ENCODE measurements at places on chromosomes 7 and 10.

DNA sequence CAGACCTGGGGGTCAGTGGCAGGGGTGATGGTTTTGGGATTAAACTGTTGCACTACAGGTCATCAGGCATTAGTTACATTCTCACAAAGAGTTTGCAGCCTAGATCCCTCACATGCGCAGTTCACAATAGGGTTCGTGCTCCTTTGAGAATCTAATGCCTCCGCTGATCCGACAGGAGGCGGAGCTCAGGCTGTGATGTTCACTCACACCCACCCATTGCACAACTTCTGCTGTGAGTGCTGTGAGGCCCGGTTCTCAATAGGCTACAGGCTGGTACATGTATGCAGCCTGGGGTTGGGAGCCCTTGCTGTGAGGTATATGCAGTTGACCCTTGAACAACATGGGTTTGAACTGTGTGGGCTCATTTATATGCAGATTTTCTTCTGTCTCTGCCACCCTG is 416.4 kb downstream of the GFRA1 start:
- no peak for DNase-seq

GRCh38 chr10:20668985-20669384 is 228.1 kb downstream of the NEBL start:
- no peak for DNase-seq

GRCh38 chr10:84329196-84329611 is 815 bp downstream of the CCSER2 start:
- DNase-seq, result peak; percentile 34

- no peak for DNase-seq
Measured at GRCh38 chr10:1515121-1515779, 222.1 kb downstream of the ADARB2 start.

DNA sequence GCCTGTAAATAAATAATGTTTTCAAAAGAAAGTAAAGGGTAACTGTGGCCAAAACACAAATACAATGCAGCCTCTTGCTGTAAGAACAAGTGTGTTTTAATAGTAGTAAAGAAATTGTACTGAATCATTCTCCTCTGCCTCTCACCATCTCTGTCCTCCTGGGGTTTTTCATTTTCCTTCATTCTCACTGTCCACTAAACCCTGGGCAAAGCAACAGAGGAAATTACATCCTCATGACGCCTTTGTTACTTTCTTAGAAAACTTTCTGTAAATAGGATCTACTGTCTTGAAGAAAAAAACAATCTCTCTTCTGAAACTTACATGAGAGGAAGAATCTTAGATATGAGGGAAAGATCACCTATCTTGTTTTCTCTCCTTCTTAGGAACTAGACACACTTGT is 54.6 kb downstream of the ASB4 start:
- no peak for DNase-seq

DNA sequence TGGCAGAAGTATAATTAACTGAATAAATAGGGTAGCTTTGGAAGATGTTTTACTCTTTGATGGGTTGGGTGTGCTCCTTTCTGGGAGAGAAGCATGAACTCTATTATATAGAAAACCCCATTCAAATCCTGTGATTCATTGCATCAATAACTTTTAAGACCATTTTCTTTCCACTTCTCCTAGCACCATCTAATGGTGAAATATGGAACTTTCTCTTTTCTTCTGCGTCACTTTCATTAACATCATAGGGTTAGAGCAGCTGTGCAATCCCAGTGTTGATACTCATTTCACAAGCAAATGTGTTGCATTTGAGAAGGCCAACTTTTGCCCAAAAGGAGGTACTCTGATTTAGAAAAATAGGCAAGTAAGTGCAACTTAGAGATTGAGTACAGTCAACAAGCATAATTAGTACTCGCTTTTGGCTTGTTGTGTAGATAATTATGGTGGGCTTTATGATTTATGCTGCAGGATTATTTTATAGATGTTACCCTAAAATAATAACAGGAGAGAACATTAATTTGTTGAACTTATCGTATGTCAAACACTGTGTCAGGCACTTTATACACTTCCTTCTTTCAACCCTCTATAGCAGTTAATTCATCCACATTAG is 92.9 kb downstream of the CPED1 start:
- DNase-seq, result no peak

- no peak for DNase-seq
Measured at GRCh38 chr7:118492466-118492865, 268.0 kb downstream of the ANKRD7 start.

DNA sequence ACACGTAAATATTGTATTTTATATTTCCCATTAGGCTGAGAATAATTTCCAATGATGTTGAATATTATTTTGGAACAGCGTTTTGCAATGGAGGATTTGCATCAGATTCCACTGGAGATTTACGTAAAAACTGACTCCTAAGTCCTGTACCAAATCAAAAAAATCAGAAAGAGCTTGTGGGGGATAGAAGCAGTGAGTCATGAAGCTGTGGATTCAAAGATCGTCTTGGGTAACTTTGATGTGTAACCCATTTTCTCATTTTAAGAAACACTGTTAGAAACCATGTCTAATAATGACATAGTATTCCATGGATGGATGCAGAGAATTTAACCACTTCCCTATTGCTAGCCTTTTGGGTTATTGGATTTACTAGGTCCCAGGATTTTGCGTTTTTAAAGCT is 158.6 kb downstream of the INHBA start:
- DNase-seq, result no peak

GRCh38 chr10:68992636-68993440 is 4.2 kb downstream of the KIFBP start:
- DNase-seq, result no peak

DNA sequence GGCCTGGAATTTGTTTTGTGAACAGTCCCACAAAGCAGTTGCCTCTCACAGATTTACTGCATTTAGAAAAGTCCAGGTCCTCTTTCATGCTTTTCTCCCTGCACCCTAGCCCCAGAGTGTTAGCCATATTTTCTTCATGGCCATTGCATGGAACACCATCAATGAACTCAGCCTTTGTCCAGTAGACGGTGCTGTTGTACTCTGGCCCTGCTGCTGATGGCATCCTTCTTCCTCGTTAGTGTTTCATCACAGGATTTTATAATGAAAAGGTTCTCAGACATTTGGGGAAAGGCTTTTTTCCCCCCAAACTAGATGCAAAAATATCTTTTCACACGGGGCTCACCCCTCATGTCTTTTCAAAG is 93.0 kb upstream of the SLC25A13 start:
- DNase-seq, result no peak

DNA sequence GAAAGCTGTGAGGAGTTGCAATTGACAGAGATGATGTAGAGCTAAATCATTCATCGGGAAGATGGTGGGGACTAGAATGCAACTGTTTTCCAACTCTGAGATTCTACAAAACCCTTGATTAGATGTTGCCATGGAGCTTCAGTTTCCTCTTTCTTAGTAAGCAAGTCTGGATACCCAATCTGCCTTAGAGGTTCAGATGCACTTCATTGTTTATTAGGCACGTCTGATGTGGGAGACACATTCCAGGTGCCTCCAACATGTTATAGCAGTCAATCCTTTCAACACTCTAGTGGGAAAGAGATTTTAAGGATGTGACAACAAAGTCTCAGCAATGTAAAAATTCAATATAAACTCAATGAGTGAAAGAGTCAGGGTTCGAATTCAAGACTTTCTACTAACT is 291.3 kb upstream of the PHYHIPL start:
- DNase-seq, result no peak

DNA sequence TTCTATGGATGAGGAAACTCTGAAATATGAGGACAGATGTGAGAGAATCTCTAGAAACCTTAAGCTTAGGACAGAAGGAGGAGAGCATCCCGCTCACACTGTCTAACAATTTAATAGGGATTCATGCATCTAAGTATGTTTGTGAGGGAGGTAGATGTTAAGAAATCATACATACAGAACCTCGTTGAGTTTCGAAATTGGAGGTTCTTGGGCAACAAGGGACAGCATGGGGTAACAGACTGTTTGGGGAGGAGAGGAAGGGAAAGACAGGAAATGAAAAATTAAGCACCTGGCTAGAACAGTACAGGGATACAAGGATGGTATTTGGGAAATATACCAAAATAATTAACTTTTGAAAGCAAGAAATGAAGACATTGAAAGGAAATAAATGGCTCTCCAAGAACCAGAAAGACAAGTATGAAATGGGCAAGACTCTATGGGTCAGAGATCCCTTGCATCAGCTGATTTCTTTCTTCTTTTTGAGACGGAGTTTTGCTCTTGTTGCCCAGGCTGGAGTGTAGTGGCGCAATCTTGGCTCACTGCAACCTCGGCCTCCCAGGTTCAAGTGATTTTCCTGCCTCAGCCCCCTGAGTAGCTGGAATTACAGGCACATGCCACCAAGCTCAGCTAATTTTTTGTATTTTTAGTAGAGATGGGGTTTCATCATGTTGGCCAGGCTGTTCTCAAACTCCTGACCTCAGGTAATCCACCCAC is 207.9 kb downstream of the CTNNA3 start:
- DNase-seq, result no peak

DNA sequence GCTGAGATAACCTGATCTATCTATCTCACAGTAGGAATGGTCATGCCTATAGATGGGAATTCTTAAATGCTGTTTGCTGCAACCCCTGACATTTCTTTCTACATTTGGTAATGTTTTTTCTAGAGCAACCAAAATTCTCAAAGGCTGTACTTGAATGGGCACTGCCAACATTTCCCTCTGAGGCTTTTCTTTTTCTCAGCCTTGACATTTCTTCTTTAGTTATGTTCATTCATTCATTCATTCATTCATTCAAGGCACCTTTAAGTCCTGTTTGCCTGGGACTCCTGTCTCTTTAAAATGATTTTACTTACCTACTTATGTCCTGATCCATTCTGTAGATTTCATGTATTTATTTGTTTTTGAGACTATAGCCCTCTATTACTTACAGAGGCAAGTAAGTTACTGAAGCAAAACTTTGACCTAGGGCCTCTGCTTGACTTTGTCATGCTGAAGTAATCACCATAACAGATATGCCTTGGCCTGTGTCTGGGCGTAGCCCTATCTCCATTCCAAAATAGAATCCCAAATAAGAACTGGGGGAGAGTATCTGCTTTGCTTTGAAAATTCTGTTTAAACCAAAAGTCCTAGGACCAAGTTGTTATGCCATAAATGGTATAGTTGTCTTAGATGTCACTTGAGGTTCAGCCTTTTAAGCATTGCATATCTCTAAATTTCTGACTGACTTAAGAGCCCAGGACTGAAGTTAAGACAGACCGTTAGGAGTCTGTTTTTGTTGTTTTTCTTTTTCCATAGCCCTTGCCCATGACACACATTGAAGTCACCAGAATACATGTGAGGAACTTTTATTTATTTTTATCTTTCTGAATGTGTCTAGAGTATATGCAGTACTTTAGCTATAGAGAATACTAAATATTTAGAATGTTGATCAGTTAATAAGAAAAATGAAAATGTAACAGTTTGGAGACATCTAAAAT is 59.2 kb downstream of the AKAP9 start:
- no peak for DNase-seq

DNA sequence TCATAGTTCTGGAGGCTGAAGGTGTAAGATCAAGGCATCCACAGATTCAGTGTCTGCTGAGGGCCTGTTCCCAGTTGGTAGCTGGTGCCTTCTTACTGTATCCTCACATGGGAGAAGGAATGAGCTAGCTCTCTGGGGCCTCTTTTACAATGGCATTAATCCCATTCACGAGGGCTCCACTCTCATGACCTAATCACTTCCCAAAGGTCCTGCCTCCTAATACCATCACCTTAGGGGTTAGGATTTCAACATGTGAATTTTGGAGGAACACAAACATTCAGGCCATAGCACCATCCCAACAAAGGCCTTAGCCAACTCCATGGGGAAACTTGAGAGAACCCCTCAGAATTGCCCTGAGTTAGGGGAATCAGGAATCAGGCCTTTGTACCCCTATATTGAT is 66.1 kb upstream of the CREB5 start:
- DNase-seq, result no peak

GRCh38 chr10:70903262-70903921 is 15.0 kb upstream of the PCBD1 start:
- DNase-seq, result no peak

DNA sequence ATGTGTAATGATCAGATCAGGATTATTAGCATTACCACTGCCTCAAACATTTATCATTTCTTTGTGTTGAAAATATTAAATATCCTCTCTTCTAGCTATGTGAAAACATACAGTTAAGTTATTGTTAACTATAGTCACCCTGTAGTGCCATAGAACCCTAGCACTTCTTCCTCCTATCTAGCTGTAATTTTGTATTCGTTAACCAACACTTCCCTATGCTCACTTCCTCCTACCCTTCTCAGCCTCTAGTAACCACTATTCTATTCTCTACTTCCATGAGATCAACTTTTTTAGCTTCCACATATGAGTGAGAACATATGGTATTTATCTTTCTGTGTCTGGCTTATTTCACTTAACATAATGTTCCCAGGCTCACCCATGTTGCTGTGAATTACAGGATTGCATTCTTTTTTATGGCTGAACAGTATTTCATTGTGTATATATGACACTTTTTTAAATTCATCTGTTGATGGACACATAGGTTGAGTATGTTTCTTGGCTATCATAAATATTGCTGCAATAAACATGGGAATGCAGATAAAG is 132.7 kb upstream of the RHOBTB1 start:
- DNase-seq, result no peak

DNA sequence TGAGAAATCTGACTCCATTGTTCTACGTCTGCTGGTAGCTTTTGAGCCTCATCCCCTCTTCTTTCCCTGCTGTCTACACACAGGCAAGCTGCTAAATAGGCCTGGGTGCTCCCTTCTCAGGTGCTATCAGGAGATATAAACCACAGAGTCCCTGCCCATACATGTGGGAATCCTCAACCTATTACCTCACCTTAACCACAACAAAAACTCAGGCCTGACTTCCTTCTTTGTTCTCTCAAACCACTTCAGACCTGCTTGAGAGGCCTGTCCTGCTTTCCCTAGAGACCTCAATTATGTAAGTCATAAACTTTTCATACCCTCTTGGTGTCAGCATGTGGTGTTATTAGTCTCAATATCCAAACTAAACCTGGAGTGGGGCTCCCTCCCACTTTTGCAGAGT is 75.0 kb upstream of the MAGI2 start:
- no peak for DNase-seq

GRCh38 chr7:107035446-107035845 is 9.1 kb upstream of the PRKAR2B start:
- no peak for DNase-seq

DNA sequence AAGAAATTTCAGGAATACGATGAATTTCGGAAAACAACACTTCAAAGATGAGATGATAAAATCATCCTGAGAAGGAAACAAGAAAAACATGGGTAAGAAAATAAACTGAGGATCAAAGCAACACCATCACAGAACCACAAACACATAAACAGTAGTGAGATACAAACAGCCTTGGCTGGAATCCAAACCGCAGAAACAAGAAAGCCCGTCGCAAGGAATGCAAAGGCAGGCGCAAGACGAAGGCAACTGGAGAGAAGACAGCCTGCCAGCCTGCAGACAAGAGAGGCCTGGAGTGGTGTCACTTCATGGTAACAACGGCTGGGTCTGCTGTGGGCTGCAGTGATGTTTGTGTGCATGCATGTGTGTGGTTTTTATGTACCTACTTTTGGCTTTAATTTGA is 61.8 kb upstream of the DRGX start:
- DNase-seq, result no peak

DNA sequence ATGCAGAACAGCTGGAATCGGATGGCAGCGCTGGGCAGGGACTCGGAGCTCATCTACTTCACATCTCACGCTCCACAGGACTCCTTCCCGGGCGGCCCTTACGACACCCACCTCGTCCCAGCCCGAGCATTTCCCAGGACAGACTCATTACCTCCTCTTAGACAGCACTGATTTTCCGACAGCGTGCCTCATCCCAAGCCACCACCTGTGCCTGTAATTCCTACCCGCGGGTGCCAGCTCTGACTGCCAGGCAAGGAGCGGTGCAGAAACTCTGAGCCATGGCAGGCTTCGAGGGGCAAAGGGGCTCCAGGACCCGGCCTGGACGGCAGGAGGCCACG is 25.6 kb downstream of the GPER1 start:
- DNase-seq, result no peak
